COR-L47 (cell line): ENCODE measurements at places on chromosomes 1 and 21.

GRCh38 chr1:243465081-243465480, 209.2 kb downstream of the SDCCAG8 start:
- no peak for DNase-seq

GRCh38 chr21:31136891-31137290, 98.6 kb upstream of the KRTAP19-8 start:
- no peak for DNase-seq

- no peak for DNase-seq
These were observed 73.3 kb downstream of the EVI5 start for GRCh38 chr1:92711473-92712165.

DNA sequence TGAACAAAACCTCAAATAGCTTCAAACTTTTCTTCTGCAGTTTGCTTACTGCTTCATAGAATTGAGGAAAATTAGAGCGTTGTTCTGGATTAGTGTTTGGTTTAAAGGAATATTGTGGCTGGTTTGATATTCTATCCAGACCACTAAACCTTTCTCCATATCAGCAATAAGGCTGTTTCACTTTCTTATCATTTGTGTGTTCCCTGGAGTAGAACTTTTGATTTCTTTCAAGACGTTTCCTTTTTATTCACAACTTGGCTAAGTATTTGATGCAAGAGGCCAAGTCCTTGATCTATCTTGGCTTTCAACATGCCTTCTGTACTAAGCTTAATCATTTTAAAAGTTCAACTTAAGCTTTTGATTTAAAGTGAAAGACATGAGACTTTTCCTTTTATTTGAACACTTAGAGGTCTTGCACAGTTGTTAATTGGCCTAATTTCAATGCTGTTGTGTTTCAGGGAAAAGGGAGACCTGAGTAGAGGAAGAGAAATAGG, 359.1 kb downstream of the S1PR1 start:
- no peak for DNase-seq
